ENCODE measurements at places on chromosomes 1 and 21.

GRCh38 chr1:226027538-226028217 lies 28.5 kb upstream of the SDE2 start:
- no peak for DNase-seq

DNA sequence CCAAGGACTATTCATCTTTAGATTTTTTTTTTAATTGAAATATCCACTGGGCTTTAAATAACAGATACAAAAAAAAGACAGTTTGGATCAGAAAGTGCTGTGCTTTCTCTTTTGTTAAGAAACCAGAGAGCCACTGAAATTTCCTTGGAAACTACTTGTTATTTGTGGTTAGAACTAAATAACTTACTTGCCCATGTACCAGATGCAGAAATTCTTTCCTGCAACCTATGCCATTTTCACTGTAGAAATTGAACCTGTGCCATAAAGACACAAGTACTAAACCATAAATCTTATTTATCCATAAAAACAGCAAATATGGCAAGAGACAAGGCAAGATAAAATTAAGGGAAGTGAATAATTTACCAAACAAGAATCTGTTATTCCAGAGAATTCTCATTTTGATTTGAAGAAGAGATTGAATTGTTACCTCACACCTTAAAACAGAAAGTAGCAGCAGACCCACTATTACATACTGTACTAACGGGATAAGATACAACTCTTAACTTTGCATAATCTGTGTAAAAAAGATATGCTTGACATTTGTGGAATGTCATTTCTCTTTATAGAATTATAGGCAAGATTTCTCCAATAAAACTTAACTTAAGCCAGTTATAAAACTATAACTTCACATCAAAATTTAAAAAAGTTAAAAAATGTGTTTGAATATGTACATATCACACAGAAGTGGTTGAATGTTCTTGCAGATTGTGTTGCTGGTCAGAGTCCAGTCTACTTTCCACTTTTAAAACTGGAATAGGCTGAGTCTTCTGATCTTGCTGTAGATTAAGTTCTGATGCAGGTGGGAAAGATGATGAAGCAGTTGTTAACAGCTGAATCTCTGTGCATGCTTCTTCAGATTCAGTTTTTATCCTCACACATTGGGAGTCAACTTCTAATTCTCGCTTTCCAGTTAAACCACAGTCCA lies 6.3 kb upstream of the PHTF1 start:
- DNase-seq: no peak

DNA sequence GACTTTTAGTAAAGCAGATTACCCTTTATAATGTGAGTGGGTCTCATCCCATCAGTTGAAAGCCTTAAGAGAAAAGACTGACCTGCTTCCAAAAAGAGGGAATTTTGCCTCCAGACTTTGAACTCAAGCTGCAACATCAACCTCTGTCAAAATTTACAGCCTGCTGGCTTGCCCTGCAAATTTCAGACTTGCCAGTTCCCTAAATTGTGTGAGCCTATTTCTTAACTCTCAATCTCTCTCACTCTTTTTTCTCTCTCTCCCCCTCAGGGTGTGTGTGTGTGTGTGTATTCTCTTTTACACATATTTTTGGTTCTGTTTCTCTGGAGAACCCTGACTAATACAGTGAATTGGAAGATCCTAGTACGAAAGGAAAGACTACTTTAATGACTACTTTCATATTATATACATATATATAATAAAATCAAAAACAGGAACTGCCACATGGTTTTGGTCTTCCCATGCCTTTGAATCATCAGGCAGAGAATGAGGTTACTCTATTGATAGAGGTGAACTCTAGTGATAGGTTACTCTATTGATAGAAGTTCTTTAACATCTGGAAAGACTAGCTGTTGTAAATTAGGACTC lies 6.4 kb downstream of the OR2C3 start:
- no peak for DNase-seq

GRCh38 chr21:14569868-14570267 lies 23.8 kb upstream of the SAMSN1 start:
- DNase-seq: no peak

DNA sequence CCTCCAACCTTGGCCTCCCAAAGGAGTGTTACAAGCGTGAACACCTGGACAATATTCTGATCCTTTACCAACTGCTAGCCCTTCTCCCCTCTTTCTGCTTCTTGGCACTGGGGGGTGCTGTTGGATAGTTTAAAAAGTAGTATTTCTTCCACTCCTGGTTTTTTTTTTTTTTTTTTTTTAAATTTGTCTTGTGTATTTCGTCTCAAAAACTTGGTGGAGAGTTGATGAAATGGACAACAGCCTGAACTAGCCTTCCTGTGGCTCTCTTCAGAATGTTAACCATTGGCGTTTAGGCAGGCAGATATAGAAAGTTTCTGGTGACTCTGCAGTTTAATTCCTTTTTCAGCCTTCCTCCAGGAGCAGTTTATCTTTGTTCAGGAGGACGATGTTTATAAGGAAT lies 69.7 kb upstream of the USP24 start:
- DNase-seq: no peak

GRCh38 chr1:9108056-9108665 lies 20.7 kb downstream of the GPR157 start:
- no peak for DNase-seq

GRCh38 chr1:160340866-160341265 lies 2.2 kb downstream of the COPA start:
- no peak for DNase-seq

DNA sequence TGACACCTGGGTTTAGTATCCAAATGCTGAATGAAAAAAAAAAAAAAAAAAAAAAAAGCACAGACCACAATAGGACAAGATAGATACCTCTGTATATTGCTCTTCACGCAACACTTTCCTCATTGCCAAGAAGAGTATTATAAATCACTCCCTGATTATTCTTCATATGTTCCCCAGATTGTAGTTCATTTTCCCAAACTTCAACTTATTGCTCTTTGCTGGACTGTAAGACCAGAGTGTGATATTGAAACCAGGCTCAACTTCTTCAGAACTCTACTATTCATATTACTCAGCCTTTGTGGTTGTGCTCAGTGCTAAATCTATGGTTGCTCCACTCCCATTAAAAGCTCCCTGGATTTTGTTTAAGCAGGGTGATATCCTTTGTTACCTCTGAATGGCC lies 180.4 kb downstream of the NTMT2 start:
- DNase-seq: no peak

GRCh38 chr1:26278724-26279455 lies 996 bp upstream of the SH3BGRL3 start:
- no peak for DNase-seq

GRCh38 chr1:109886827-109887226 lies 23.8 kb upstream of the CSF1 start:
- DNase-seq: no peak

- DNase-seq: no peak
Observed at GRCh38 chr1:240030236-240030635, 61.4 kb upstream of the FMN2 start.

GRCh38 chr1:184242507-184242943 lies 144.3 kb upstream of the C1orf21 start:
- DNase-seq: no peak

- DNase-seq: no peak
Observed at GRCh38 chr1:30704765-30705509, 18.4 kb downstream of the MATN1 start.

DNA sequence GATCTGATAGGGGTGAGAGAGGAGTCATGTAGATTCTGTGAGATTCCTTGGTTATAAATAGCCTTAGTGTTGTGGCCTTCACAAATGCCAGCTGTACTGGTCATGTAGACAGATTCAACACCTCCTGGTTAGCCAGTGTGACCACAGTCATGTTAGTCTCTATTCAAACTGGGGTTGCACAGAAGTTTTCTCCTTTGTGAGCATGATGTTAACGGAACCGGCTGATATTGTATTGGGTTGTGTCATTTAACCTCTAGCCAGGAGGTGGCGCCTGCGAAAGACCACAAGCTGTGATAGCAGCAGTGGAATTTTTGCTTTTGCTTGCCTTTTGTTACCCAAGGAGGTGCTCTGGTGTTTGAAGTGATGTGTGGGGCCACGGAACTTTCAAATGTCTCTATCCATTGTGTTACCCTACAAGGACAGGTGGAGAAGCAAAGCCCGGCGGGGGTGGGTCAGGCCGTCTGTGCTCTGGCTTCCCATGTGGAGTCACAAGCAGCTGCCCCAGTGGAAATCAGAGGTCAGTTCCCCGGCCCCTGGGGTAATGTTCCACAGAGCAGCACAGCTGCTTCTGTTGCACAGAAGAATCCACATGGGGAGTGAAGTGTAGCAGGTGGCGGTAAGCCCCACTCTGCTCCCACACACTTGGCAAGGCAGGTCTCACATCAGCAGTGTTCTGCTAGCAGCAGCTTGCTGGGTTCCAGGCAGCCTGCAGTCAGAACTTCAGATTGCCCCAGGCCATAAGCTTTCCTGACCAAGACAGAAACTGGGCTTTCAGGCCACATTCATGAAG lies 112.6 kb downstream of the ADAMTS1 start:
- DNase-seq: no peak

- DNase-seq: no peak
Observed at GRCh38 chr1:219988387-219988786, 57.9 kb downstream of the EPRS1 start.

- DNase-seq: no peak
Observed at GRCh38 chr1:111471538-111471937, 2.2 kb upstream of the C1orf162 start.

DNA sequence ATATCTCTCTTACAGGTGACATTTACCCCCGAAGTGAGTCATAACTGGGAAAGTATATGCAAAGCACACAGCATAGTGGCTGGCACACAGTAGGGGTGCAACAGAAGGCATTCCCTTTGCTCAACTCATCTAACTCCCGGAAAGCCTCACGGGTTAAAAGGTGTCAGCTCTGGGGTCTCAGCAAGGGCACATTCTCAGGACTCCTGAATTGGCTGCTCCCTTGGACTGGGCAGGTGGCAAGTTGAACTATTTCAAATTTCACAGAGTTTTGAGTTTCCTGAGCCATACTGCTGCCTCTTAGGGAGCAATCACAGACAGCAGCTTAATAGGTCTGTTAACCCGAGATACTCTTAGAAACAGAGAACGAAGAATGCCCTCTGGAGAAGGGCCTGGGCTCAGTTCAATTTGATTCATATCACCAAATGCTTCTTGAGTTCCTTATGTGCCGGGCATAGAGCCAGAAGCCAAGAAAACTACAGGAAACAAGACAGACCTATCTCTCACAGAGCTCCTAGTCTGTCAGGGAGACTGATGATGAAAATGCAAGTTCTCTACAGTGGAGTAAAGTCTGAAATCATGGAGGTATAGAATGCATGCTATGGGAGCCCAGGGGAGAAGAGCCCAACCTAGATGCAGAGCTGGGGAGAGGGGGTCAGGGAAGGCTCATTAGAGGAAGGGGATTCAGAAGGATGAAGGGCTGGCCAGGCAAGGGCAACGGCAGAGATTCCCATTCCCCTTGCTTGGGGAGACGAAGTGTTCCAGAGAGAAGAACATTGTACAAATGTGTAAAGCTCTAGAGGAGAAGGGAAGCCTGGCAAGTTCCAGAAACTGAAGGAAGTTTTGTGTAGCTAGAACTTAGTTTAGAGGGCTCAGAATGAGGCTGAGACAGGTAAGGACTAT lies 143.9 kb upstream of the HMGB4 start:
- DNase-seq: no peak

DNA sequence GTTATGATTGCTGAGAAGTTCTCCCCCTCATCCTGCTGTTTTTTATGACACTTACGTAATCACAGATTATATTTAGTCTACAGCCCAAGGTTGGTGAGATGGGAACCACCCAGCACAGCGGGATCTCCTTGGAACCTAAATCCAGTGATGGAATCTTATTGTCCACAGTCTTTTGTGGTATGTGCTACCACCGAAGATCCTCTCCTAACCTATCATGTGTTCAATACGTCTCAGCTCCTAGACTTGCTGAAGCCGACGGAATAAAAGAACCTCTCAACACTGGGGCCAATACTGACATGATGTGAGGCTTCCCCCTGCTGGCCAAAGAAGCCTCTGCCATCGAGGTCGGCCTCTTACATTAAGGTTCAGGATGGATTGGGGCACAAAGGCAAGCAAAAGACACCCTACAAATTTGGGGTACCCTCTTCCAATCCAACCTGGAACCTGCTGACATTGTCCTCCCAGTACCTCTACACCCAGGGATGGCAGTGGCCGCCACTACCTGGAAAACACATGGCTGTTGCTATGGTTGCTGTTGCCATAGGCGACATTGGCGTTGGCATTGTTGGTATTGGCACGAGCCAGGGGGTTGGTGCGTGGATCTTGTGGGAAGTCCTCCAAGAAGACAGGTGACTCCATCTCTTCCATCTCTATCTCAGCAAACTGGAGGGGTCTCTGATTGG lies 19.4 kb upstream of the KIF21B start:
- peak; percentile 44 for DNase-seq

GRCh38 chr1:221912230-221912629 lies 170.3 kb upstream of the DUSP10 start:
- DNase-seq: no peak

DNA sequence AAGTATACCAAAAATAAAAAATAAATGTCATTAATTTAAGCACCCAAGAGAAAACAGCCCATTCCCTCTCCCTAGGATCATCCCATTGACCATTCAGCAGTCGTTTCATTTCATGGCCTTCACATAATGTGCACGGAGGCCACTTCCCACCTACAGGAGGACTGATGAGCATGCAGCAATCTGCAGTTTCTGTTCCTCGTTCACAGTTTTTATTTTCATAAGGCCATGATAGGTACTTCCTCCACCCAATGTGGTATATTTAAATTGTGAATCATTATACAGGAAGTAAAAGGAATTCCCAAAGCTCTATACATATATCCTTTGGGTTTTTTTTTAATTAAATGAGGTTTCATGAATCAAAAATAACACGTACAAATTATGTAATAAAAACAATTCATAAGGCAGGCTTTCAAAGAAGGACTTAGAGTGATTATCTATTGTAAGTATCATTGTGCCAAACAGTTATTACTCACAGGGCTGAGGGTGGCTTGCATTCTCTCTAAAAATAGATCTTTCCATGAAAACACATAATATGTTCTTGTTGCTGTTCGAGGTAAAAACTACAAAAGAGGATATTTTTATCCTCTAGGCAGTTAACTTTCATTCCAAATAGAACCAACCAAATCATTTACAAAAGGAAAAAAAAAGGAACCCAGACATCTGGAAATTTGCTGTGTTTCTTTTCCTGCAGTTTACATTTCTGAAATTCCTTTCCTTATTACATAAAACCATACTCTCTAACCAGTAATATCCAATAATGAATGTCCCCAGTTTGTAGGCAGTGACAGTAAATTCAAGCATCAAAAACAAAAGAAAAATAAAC lies 27.5 kb upstream of the SLC44A3 start:
- DNase-seq: no peak

- no peak for DNase-seq
Observed at GRCh38 chr1:244303610-244303969, 148.1 kb downstream of the ADSS2 start.

- DNase-seq: no peak
Observed at GRCh38 chr1:98903726-98904125, 100.9 kb downstream of the PLPPR5 start.

DNA sequence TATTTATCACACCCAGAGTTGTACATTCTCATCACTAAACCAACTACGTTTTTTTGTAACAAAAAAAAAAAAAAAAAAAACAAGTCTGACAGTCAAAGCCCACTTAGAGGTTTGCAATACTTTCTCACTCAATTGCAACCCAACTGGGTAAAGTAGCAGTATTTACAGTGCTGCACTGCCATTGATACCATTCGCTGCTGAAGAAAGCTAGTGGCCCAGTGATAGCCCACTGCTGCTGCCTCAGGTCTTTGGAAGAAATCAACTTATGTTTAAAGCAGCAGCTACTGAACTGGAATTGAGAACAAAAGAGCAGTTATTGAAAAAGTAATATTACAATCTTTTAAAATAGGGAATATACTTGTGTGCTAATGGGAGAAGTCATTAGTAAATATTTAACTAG lies 2.7 kb downstream of the HNRNPU start:
- DNase-seq: no peak

Data from activated CD8-positive, alpha-beta memory T cell treated with anti-CD3 and anti-CD28 coated beads for 1 hour (primary cell).